ENCODE measurements at places on chromosomes 4 and X. TPM values are rescaled to one million over a fixed set of nuclear protein-coding genes. Genes with fewer than 3 reads are reported as not detected.

The NIPAL1 gene
- total RNA-seq, result 0.13 TPM

The FAM241A gene
- 1.6 TPM for total RNA-seq

The ESX1 gene
- not detected for total RNA-seq

The MAP7D3 gene
- total RNA-seq, result 19.8 TPM

The PNCK gene
- total RNA-seq, result 0.06 TPM

The PDE6B gene
- total RNA-seq, result 0.37 TPM

The FAM236A gene
- total RNA-seq, result not detected

The FAM47A gene
- total RNA-seq, result not detected

The GPR119 gene
- total RNA-seq, result not detected

The GPR143 gene
- total RNA-seq, result not detected

The CT45A9 gene
- not detected for total RNA-seq

The CENPVL3 gene
- not detected for total RNA-seq

The ADGRG4 gene
- not detected for total RNA-seq

The PNMA6F gene
- not detected for total RNA-seq

The XAGE2 gene
- total RNA-seq, result not detected

The SH3BP2 gene
- 7.1 TPM for total RNA-seq

The MAGEB3 gene
- total RNA-seq, result not detected

The ANAPC10 gene
- total RNA-seq, result 28.8 TPM

The PDCL2 gene
- total RNA-seq, result not detected

The UNC5C gene
- 3.3 TPM for total RNA-seq

The FGFBP1 gene
- not detected for total RNA-seq

The COX7B gene
- total RNA-seq, result 475 TPM

The UGT2B17 gene
- not detected for total RNA-seq

The DMP1 gene
- not detected for total RNA-seq

The MAGEE2 gene
- not detected for total RNA-seq

The C4orf51 gene
- total RNA-seq, result not detected

The DUX4 gene
- total RNA-seq, result not detected

The CCDC158 gene
- 0.68 TPM for total RNA-seq

The GPRASP1 gene
- 2.3 TPM for total RNA-seq

The KLHL15 gene
- 9.5 TPM for total RNA-seq

The RPS6KA6 gene
- 1.3 TPM for total RNA-seq

The CXCL6 gene
- total RNA-seq, result 0.56 TPM

The GBA3 gene
- under 0.01 TPM for total RNA-seq

The TRMT10A gene
- 7.5 TPM for total RNA-seq

The IRF2 gene
- 20.5 TPM for total RNA-seq

The C4orf36 gene
- 0.31 TPM for total RNA-seq

The MAMLD1 gene
- total RNA-seq, result 0.92 TPM
